Mesothelial cell of epicardium (in vitro differentiated cells): ENCODE measurements at places on chromosomes 4 and X. TPM values are rescaled to one million over a fixed set of nuclear protein-coding genes. Genes with fewer than 3 reads are reported as not detected.

GRCh38 chrX:130094696-130095095 is 15.6 kb downstream of the ELF4 start:
- no peak overlapping the region for H3K4me3 ChIP-seq
- no peak for DNase-seq
- no peak overlapping the region for H3K27ac ChIP-seq
- peaks cover 13% of the 10 kb centered on the region for H3K4me1 ChIP-seq
- no peaks in the 10 kb centered on the region for H3K36me3 ChIP-seq

DNA sequence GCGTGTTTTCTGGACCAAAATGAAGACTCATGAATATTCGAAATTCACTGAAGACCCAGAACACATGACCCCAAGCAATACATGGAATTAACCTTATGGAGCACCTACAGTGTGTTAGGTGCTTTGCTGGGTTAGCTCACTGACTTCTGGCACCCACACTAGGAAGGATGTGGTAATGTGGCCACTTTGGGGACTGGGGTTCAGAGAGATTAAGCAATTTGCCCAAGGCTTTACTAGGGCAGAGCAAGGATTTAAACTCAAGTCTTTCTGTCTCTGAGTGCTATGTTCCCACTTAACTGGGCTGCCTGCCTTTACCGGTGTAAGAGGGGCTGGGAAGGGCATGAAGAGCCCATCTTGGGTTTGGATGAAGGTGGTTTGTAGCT is 162.0 kb upstream of the ATP6AP2 start:
- no peak overlapping the region for H3K4me3 ChIP-seq
- no peak for DNase-seq
- no peaks in the 10 kb centered on the region for H3K36me3 ChIP-seq
- no peak overlapping the region for H3K27ac ChIP-seq
- H3K4me1 ChIP-seq = no peaks in the 10 kb centered on the region

- peaks cover 4% of the 10 kb centered on the region for H3K27me3 ChIP-seq
- no peak for DNase-seq
- no peak overlapping the region for H3K27ac ChIP-seq
- H3K4me1 ChIP-seq = no peaks in the 10 kb centered on the region
- H3K36me3 ChIP-seq = no peaks in the 10 kb centered on the region
- H3K4me3 ChIP-seq = no peak overlapping the region
Observed at GRCh38 chrX:11725631-11726442, 32.2 kb upstream of the MSL3 start.

GRCh38 chrX:68915778-68916177 is 87.0 kb downstream of the EFNB1 start:
- H3K27me3 ChIP-seq = no peaks in the 10 kb centered on the region

GRCh38 chr4:73034896-73035295 is 34.6 kb downstream of the COX18 start:
- no peak overlapping the region for H3K27ac ChIP-seq
- H3K36me3 ChIP-seq = peaks cover 2% of the 10 kb centered on the region
- DNase-seq = no peak
- no peaks in the 10 kb centered on the region for H3K4me1 ChIP-seq
- H3K27me3 ChIP-seq = no peaks in the 10 kb centered on the region

IL2 gene
- not detected in 3 replicates for total RNA-seq

GRCh38 chr4:83961575-83961974 is 425.7 kb downstream of the GPAT3 start:
- H3K27ac ChIP-seq = no peak overlapping the region
- H3K36me3 ChIP-seq = no peaks in the 10 kb centered on the region
- no peak for DNase-seq
- no peaks in the 10 kb centered on the region for H3K4me1 ChIP-seq

CUL4B gene
- 49.0 to 52.3 TPM (median 50.1 TPM) in 3 replicates for total RNA-seq

- H3K36me3 ChIP-seq = no peaks in the 10 kb centered on the region
- no peak overlapping the region for H3K27ac ChIP-seq
- no peaks in the 10 kb centered on the region for H3K4me1 ChIP-seq
Observed at GRCh38 chrX:56462389-56462788, 101.0 kb upstream of the UBQLN2 start.

DNA sequence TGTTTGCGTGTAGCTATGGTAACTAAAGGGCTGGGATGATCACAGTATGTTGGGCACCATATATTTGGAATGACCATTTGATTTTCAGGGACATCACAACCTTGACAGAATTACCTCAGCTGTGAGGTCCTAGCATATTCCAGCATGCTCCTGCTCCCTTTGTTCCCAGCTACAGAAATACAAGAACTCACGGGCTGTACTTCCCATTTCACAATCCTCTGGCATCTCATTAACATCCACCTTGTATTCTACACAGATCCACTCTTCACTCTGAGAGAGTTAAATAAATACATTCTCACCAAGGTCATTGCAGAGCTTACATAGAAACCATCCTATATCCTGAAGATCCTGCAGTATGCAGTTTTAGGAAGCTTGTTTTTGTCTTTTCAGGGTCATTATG is 169.7 kb downstream of the FRMPD4 start:
- no peaks in the 10 kb centered on the region for H3K4me1 ChIP-seq
- no peak overlapping the region for H3K4me3 ChIP-seq
- no peaks in the 10 kb centered on the region for H3K36me3 ChIP-seq
- H3K27me3 ChIP-seq = peaks cover 9% of the 10 kb centered on the region
- no peak overlapping the region for H3K27ac ChIP-seq

MRPL1 gene
- total RNA-seq = 25.0 to 27.8 TPM (median 27.0 TPM) in 3 replicates

DNA sequence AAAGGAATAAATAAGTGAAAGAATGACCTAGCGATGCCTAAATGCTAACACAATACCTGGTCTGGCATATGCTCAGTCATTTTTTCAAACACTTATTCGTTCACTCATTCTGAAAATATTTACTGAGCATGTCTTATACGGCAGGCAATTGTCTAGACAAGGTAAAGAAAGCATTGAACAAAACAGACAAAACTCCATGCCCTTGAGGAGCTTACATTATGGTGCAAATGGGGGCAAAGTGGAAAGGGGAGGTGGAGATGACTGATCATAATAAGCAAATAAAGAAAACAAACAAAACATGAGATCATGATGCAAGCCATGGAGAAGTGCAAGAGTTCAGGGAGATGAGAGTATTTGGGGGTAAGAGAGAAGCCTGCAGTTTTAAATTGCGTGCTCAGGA is 334.6 kb upstream of the PPARGC1A start:
- no peak overlapping the region for H3K27ac ChIP-seq
- peaks cover 19% of the 10 kb centered on the region for H3K27me3 ChIP-seq
- H3K4me1 ChIP-seq = peaks cover 2% of the 10 kb centered on the region
- H3K4me3 ChIP-seq = no peak overlapping the region
- no peaks in the 10 kb centered on the region for H3K36me3 ChIP-seq
- DNase-seq = no peak

DNA sequence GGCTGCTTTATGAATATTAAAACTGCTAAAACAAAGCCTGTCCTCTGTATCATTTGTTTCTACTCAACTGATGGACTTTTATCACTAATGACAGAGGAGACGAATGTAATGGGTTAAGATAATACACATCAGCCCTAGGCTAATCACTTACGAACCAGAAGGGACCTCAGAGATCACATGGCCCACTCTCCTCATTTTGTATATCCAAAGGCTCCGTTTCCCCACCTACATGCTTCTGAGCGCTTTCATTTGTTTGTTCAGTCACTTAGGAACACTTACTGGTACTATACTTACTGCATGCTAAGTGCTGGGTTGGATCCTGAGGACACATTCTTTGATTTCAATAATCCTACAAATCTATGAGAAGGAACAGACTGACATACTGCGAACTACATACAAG is 169.3 kb downstream of the CEP135 start:
- H3K4me3 ChIP-seq = no peak overlapping the region
- H3K27ac ChIP-seq = no peak overlapping the region
- no peaks in the 10 kb centered on the region for H3K36me3 ChIP-seq
- DNase-seq = no peak
- peaks cover 4% of the 10 kb centered on the region for H3K4me1 ChIP-seq

DNA sequence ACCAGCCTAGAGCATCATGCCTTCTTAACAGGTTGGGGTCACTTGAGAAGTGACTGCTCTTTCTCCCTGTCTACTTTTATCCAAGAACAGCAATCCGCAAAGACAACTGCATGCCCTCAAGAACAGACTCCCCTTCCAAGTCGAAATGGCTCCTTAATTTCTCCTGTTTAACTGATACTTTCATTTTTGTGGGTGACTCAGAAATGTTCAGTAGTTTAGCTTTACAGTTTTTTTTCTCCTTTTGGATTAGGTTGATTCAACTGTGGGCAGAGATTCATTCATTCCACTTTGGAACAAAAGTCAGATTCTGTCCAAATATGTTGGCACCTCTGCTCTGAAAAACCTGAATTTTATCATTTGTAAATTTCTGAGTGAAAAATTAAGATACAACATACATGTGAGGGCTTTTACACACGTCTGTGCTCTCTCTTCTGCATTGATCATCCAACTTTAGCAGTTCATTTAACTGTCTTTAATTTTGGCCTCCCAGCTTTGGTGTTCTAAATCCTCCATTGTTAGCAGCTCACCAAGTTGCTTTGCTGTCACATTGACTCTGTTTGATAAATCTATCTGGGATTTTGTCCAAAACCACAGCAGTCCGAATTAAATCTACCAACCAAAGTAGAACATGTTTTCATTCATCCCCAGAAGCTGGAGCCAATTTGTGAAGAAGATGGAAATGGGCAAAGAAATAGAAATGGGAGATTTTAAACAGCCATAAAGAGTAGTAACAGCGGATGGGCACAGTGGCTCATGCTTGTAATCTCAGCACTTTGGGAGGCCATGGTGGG is 50.0 kb downstream of the HOPX start:
- H3K27me3 ChIP-seq = peaks cover 3% of the 10 kb centered on the region
- H3K4me1 ChIP-seq = peaks cover 18% of the 10 kb centered on the region
- no peak for DNase-seq
- no peak overlapping the region for H3K4me3 ChIP-seq
- no peaks in the 10 kb centered on the region for H3K36me3 ChIP-seq
- no peak overlapping the region for H3K27ac ChIP-seq
